ENCODE measurements at places on chromosomes 1 and 21.

GRCh38 chr1:8671306-8671917 lies 146.0 kb downstream of the RERE start:
- no peak for DNase-seq

DNA sequence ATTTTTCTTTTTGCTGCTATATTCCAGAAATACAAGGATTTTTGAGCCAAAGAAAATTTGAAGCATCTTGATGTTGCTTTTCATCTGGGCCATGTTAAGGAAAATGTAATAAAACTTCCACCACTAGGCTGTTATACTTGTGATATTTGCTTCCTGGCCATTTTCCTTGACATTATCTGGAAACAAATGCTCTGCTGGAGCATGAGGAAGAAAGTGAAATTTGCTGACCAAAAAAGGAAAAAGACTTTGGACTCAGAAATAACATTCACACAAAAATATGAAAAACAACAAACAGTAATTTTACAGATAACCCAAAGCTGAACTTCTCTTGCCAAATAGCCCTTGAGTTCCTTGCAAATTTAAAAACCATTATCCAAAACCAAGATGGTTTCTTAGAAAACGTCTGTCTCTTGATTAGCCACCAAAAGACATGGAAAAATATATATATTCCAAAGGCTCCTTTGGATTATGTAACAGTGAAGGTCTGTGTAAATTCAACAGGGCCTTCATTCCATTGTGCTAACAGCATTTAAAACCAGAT lies 344.5 kb downstream of the LMX1A start:
- DNase-seq = no peak

DNA sequence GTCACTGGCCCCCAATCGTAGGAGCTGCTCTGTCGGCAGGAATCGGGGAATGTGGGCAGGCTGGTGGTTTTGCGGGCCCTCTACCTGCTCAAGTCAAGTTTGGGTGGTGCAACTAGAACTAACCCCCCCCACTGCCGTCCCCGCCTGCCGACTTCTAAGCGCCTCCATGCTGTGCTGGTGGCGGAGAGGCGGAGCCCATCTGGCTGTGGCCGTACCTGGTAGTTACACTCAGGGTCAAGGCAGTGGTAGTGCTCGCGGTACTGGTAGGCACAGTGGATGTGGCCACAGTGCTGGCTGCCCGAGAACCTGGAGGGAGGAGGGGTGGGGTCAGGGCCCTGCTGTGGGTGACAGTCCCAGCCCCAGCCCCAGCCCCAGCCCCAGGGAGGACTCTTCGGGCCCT lies 140.0 kb downstream of the CASZ1 start:
- DNase-seq = no peak

DNA sequence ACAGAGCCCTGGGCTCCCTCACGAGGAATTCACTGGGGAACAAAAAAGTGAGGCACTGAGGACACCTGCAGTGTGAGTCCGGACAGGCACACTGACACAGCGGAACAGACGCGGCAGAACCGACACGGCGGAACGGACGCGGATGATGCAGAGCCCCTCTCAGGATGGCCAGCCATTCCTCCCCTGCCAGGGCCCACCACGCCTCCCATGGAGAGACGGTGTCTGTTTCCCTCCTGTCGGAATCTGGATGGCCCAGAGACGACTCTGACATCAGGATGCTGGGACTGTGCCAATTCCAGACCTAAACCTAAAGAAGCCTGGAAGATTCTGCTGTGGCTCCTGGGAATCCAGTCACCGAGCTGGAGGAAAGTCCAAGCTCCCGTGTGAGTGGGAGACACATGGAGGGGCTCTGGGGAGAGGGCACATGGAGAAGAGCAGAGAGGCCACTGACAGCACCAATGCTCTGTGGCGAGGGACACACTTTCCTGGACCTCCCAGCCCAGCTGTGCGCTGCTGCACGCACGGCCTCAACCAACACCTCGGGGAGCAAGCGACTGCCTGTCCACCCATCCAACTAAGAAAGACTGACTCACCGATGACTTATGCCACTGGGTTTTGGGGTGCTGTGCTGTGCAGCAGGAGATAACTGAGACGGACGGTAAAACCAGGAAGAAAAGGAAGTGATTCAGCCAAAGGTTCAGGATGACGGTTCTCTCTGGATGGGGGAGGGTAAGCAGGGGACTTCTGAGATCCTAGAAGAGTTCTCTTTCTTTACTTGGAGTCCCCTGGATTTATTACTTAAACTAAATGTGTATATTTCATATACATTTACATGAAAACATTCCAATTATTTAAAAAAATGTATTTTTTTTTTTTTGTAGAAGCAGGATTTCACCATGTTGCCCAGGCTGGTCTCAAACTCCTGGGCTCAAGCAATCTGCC lies 23.3 kb downstream of the ZBTB17 start:
- DNase-seq = no peak

DNA sequence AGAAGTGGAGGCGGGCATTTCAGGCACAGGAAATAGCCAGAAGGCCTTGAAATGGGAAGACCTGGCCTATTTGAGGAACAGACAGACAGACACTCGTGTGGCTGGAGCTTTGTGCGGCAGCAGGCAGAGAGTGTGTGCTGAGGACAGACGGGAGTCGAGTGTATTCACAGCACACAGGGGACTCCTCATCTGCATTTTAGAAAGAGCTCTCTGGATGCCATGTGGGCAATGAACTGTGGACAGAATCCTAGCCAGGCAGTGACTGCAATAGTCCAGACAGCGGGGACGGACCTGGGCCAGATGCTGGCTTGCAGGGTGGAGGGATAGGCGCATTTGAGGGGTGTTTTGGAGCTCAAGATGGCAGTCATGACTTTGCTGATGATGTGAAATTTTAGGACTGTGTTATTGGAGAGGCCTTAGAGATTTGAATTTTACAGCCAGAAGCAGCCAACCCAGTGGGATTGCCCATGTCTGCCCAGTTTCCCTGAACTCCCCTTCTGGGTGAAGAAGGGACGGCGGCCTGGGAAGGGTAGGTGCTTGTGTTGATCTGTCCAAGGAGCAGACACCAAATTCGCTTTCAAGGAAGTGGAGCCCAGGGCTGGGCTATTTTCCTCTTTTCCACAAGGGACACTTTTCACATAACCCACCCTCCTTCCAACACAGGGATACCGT lies 43.7 kb downstream of the CHAF1B start:
- no peak for DNase-seq

DNA sequence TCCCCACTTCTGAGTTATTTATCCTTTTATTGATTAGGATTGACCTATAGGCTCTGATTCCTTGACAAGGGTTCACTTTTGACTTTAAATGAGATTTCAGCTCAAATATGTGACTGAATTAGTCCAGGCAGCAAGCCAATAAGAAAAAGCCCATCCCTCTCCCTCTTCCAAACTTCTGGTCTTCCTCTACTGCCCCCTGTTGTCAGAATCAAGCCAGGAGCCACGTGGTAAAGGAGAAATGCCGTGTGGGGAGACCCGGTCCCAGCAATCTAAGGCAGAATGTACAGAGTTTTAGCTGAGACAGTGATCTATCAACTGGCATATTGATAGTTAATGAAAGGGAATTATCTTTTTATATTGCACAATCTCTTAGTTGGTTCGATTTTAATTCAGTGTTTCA lies 5.2 kb downstream of the ADAMTS5 start:
- DNase-seq = no peak

DNA sequence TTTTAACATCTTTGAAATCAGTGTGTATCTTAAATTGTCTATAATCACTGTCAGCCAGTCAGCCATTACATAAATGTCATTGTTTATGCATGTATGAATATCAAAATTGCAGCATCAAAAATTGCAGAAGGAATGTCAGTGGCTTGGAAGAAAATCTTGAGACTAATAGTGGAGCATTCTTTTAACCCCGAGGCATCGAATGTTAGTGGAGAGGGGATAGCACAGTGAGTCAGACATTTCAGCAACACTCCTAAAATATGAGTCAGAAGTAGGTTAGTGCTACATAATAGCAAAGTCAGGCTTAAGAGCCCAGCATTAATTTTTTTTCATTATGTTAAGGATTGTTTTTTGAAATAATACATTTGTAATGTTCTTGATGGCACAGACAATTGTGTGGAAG lies 45.5 kb downstream of the SNRPE start:
- DNase-seq = no peak

- DNase-seq = no peak
These were observed 50.9 kb upstream of the BCAR3 start for GRCh38 chr1:93732514-93732913.

DNA sequence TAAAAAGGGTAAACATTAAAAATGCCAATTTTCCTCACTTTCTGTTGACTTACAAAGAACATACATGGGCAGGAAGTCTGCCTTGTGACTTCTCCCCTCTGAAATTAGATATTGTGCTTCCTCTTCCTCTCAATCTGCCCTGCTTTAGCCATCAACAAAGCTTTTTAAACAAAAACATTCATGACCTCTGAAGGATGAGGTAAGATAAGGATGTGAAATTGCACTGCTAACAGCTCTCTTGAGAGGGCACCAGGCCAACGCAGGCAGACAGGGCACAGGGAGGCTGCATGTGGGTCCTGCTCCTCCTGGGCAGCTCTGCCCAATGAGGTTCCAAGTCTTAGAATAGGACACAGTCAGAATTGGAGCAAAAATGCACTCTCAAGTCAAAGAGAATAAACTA lies 62.1 kb downstream of the DEGS1 start:
- no peak for DNase-seq

DNA sequence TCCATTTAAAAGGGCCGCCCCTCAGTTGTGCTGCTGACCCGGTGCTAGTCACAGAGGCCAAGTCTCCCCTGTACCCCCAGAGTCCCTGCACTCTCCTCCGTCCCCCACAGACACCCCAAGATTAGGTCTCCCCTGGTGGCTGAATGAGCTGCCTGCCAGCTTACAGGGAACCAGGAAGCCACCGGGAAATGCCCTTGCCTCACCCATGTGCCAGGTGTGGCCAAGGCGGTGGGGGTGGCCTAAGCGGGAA lies 32.7 kb downstream of the HSPG2 start:
- no peak for DNase-seq

DNA sequence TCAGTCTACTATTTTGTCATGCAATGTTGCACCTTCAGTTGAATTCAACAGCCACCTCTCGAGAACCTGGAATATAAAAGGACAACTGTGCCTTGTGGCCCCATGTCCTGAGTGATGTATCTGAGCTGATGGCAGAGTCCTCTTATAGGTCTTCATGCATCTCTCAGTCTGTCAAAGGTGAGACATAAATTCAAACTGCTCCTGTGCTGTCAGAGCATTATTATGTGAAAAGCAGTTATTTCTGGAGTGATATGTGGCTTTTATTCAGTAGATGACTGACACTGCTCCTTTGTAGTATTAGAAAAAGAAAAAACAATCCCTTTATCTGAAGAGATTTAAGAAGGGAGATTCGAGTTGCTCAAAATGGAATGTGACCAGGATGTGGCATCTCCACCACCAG lies 8.4 kb downstream of the S100A10 start:
- DNase-seq = no peak

DNA sequence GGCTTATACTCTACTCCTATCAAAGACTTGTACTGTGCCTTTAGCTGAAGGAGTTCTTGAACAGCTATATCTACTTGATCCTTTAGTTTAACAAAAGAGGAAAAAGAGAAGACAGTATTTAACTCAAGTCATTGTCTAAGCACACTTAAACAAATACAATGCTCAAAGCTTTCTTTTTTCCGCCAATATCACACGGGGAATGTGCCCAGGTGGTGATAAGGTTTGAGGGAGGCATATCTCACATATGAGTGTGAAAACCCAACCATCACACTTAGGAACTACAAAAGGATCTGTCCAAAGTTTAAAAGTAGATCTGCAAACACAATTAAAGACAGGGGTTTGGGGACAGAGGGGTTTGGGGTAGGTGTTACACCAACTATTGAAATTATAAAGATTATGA lies 59.0 kb upstream of the SLC30A10 start:
- no peak for DNase-seq

All from stimulated activated CD4-positive, alpha-beta T cell treated with anti-CD3 and anti-CD28 coated beads, Interleukin-15, amount 100 ng/mL, for 48 hours (primary cell).